ENCODE measurements at places on chromosomes 7 and 10. TPM values are rescaled to one million over a fixed set of nuclear protein-coding genes. Genes with fewer than 3 reads are reported as not detected.

The CDC14C gene
- not detected for total RNA-seq

The GPRIN2 gene
- total RNA-seq, result not detected

DNA sequence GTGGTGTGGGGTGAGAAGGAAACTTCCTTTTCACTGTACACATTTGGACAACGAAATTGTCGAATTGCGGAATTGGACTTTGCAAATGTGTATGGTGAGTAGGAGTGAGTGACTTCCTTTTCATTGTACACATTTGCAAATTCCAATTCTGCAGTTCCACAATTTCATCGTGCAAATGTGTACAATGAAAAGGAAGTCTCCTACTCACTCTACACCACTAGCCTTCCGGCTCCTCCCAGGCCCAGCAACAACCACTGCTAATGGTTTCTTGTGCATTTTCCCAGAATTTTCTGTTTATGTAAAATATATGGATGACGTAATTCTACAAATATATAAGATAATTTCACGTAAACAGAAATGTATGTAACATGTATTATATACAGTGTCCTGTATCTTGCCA lies 118.5 kb downstream of the ARL4A start:
- DNase-seq, result no peak

DNA sequence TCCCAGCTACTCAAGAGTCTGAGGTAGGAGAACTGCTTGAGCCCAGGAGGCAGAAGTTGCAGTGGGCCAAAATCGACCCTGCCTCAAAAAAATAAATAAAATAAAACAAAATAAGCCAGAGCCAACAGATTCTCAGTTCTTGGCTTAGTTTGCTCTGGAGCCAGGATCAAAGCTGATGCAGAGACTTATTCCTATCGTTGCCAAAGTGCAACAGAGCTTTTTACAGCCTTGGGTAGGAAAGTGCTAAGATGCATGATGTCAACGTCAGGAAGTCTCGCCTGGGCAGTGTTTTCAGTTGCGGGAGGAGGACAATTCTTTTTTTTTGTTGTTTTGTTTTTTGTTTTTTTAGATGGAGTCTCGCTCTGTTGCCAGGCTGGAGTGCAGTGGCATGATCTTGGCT lies 43.8 kb upstream of the CYTH3 start:
- no peak for DNase-seq

- no peak for DNase-seq
These were observed 30.0 kb upstream of the WNT16 start for GRCh38 chr7:121298831-121299239.

DNA sequence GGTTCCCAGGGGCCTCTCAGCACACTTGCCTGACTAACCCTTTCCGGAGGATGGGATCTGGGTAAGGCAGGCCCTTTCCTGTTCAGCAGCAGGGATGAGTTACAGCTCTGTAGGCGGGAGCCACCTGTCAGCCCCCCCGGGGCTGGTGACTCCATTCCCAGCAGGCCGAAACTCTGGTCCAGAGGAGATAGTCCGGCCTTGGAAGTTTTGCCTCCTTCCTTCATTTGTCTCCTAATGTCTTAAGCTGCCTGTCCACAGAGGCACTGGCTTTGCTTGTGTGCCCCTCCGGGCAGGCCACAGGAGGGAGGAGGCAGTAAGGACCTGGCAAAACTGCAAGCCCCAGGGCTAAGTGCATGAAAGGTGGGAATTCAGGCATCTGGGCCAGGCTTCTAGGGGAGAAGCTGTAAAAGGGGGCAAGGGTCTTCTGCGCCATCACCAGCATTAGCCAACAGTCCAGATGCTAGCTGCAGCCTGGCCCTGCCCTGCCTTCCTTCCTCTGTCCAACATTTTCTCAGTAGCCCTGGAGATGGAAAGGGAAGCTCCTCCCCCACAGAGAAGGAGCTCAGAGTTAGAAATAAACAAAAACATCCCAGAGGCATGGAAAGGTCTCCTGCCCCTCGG lies 1.2 kb downstream of the ADIRF start:
- DNase-seq, result no peak

- DNase-seq, result no peak
These were observed 186.4 kb downstream of the KIF20B start for GRCh38 chr10:89887830-89888229.

DNA sequence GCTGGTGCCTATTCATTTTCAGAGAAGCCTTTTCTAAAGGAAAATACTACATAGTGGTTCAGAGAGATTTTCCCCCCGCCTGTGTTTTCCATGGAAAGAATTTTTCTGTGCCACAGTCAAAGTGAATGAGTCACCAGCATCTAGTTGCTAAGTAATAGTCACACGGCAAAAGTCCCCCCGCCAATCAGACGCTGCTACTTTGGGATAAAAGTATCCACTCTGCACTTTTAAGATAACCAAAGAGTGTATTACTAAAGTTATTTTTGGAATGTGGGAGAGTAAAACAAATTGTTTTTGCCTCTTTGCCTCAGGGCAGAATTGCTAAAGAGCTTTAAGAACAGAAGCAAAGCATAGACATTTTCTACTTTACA lies 23.5 kb downstream of the ABLIM1 start:
- no peak for DNase-seq

- no peak for DNase-seq
These were observed 29.0 kb downstream of the TIMM23 start for GRCh38 chr10:46001187-46001756.

DNA sequence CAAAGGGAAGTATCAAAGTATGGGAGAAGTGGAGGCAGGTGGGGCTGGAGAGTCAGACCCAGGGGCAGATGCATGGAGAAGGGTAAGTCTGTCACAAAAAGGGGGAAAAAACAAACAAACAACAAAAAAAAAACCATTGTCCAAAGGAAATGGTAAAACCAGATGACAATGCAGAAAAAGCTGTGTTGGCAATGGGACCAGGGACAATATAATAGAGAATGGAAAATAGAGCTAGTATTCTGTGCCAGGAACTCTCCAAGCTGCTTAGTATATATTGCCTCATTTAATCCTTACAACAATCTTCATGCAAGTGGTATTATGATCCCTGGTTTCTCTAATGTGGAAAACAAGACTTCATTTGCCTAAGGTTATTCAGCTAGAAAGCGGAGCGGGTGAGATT lies 13.1 kb upstream of the KDM7A start:
- no peak for DNase-seq

DNA sequence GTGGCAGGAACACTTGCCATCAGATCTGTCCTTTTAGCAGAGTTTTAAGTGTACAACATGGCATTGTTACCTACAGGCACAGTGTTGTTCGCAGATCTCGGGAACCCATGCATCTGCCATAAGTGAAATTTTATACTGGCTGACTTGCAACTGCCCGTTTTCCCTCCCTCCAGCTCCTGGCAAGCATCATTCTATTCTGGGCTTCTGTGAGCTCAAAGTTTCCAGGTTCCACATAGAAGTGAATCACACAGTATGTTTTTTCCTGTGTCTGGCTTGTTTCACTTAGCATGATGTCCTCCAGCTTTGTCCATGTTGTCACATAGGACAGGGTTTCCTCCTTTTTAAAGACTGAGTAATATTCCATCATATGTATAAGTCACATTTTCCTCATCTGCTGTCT lies 56.6 kb downstream of the C10orf143 start:
- DNase-seq, result no peak
